CD4-positive, alpha-beta T cell treated with Interleukin-17A for 1 hour (primary cell): ENCODE measurements at places on chromosomes 5 and 9.

GRCh38 chr9:109378316-109378715 is 57.5 kb upstream of the EPB41L4B start:
- no peak for DNase-seq

DNA sequence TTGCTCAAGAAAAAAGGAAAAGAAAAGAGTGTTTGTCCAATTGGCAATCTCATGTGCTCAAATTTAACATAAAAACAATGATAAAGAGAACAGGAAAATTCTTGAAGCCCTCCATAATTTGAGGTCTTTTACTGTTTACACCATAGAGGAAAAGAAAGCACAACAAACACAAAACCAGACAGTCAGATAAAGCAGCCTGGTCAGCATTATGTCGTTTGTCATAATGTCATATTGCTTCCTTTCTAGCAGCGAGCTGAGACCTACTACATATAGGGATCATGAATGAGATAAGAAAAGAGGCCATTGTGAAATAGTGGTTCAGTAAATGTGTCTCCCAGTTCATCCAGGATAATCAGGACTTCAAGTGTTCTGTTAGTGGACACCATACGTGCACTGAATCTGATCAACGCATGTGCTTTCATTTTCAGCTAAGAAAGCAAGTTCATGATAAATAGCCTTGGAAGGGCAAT is 64.7 kb upstream of the SELENOP start:
- DNase-seq = no peak

DNA sequence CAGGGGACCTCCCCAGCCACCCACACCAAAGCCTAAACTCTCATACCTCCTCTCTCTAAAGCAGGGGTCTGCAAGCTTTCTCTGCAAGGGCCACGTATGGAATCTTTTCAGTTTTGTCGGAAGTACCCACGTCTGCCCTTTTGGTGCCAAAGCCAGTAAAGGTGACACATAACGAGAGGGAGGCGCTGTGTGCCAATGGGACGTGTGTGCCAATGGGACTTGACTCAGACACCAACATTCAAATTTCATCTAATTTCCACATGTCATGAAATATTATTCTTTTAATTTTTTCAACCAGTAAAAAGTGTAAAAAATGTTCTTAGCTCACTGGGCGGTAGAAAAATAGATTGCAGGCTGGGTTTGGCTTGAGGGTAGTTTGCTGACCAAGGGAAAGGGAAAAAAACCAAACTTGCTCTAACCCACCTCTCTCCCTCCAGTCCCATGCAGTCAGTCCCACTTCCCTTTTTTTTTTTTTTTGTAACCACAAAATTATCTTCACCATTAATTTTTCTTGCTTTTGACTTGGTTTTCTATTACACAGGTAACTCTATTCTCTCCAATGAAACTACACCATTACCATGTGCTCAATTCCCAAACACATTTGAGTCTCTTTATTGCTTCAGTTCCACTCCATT is 25.5 kb downstream of the OR2V1 start:
- no peak for DNase-seq

GRCh38 chr9:94908583-94909249 is 182.2 kb downstream of the AOPEP start:
- DNase-seq = no peak

GRCh38 chr9:99682378-99682777 is 139.3 kb upstream of the NR4A3 start:
- DNase-seq = no peak

- DNase-seq = no peak
Observed at GRCh38 chr9:133950192-133950591, 41.9 kb downstream of the VAV2 start.

DNA sequence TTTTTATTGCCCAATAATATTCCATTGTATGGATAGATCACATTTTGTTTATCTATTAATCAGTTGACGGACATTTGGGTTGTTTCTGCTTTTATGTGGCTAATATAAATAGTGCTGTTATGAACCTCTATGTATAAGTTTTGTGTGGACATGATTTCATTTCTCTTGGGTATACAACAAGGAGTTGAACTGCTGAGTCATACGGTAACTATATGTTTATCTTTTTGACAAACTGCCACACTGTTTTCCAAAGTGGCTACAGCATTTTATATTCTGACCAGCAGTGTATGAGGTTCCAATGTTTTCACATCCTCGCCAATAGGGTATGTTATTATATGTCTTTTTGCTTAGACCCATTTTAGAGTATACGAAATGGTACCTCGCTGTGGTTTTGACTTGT is 264.3 kb downstream of the RFX3 start:
- no peak for DNase-seq

GRCh38 chr5:136636001-136636400 is 270.7 kb upstream of the TRPC7 start:
- no peak for DNase-seq

DNA sequence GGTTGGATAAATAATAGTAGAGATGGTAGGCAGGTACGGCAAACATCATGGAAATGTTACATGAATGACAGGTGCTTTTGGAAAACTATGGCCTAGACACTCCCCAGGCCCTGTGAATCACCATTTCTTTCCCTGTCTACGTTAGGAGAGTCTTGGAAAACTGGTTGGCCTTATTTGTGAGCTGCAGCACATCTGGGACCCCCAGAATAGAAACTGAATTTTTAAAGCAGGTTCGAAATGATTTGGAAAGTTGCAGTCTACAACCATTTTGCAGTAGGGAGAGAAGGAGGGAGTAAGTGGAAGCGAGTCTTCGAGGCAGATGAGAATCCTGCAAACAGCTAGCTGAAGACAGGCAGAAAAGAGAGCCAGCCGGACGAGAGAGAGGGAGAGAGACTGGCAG is 13.0 kb downstream of the C1QTNF2 start:
- no peak for DNase-seq

- no peak for DNase-seq
Observed at GRCh38 chr5:7321724-7322123, 74.2 kb upstream of the ADCY2 start.

DNA sequence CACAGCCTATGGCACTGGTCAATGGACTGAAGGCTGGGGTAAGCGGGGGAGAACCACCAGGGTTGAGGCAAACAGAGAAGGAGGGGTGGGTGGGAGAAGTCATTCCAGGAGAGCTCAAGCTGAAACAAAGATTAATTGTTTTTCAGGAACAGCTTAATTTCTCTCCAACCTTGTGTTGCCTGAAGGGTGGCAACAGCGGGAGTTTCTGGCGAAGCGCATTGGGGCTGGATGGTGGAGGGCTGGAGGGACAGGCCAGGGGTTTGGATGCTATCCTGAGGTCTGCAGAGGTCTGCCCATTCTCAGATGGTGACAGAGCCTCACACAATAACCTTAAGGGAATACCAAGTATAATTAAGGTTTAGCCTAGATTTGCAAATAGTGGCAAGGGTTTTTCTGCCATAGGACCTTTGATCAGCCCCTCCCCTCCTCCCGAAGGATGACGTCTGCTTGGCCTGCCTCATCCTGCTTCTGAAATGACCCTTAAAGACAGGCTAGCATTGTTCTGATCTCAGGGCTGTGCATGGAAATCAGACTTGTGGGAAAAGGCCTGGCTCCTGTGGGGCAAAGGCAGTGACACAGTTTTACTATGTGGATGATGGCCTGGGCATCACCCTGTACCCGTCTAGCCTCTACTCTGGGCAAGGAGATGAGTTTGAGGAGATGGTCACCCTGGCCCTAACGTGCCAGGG is 32.7 kb downstream of the PSD2 start:
- DNase-seq = no peak

GRCh38 chr9:136326761-136327303 is 507 bp upstream of the GPSM1 start:
- DNase-seq = no peak

DNA sequence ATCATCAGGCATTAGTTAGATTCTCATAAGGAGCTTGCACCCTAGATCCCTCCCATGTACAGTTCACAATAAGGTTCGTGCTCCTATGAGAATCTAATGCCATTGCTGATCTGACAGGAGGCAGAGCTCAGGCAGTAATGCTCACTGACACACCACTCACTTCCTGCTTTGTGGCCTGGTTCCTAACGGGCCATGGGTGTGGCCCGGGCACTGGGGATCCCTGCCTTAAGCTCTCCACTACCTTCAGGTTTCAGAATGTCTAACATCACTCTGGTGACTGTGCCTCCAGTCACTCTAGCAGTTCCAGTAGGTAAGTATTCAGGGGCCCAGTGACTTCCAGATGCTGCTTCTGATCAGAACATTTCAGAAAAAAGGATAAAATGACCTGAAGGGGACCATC is 152.4 kb downstream of the LRRC70 start:
- no peak for DNase-seq

DNA sequence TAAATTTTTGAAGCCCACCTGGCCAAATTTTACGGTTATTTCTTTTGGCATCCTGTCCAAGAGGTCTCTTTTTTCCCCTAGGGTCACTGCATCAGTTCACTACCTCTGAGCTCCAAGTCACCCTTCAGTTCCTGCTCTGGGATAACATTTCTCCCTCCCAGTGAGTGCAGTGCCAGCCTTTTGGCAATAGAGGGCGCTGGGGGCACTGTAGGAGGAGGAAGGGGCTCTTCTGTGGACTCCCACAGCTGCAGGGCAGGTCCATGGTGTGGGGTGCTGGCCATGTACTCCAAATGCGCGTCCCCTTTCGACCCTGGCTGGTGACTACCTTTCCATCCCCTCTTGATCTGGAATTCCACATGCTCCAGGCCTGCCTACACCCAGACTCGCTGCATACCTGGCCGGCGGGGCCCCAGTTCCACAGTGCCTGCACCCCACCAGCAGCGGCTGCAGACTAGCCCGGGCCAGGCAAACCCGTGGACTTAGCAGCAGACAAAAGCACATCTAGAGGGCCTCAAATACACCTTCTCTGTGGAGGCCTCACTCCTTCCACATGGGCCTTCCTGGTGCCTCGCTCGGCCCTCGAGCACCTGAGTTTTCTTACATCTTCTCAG is 20.3 kb upstream of the NINJ1 start:
- peak; percentile 46 for DNase-seq

- DNase-seq = no peak
Observed at GRCh38 chr9:125370786-125371185, 109.2 kb downstream of the GAPVD1 start.

GRCh38 chr5:90084342-90084741 is 325.2 kb downstream of the CETN3 start:
- no peak for DNase-seq

DNA sequence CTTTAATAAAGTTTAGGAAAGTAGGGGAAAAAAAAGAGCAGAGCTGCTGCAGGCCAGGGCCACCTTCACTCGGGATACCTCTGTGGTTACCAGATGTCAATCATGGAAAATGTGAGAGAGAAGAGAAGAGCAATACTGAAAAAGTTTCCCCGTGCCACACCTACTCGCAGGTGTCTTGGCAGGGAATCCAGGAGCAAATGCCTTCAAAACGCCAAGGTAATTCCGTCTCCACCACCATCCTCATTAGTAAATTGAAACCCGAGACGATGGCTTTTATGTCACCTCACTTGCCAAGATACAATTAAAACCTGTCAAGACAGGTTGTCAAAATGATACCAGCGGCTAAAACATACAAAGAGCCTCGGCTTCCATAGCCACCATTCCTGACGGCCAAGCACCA is 49.7 kb downstream of the FAM81B start:
- DNase-seq = no peak

DNA sequence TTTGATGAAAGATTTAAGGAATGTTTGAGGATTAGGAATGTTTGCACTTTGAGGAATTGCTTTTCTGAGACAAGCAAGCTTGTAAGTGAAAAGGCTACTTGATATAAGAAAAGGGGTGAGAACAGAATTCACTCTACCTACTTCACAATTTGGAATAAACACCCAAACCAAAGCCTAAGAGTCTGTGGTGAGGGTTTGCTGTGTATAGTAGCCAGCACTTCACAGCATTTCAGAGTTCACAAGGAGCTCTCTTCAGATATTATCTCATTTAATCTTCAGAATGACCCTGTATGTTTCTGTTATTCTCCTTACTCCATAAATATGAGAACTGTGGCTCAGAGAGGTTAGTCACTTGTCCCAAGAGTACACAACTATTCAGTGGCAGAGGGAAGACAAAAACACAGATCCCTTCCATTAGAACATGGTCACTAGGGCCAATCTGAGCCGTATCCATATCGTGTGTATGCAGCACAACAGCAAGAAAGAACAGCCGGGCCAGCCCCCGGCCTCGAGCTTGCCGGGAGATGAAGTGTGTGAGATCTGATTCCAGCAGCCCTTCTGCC is 92.4 kb downstream of the FRMD3 start:
- no peak for DNase-seq

DNA sequence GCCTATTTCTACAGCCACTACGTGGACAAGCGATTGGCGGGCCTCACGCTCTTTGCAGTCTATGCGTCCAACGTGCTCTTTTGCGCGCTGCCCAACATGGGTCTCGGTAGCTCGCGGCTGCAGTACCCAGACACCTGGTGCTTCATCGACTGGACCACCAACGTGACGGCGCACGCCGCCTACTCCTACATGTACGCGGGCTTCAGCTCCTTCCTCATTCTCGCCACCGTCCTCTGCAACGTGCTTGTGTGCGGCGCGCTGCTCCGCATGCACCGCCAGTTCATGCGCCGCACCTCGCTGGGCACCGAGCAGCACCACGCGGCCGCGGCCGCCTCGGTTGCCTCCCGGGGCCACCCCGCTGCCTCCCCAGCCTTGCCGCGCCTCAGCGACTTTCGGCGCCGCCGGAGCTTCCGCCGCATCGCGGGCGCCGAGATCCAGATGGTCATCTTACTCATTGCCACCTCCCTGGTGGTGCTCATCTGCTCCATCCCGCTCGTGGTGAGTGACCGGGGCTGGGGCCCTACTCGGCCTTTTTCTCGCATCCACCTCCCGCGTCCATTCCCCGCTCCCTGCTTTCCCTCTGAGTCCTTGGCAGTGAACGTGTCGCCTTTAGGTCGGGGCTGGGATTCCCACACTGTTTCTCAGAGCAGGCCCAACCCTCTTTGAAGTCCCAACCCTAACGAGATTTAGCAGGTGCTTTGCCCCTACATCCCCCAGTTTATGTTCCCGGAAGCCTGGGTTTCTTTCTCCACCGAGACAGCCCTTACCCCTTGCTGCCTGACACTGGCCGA is 1.8 kb downstream of the PTGER4 start:
- peak; percentile 46 for DNase-seq

GRCh38 chr9:107735821-107736220 is 246.3 kb upstream of the KLF4 start:
- DNase-seq = no peak

GRCh38 chr5:91313757-91314673 is 69.1 kb downstream of the ARRDC3 start:
- peak; percentile 86 for DNase-seq

- DNase-seq = no peak
Observed at GRCh38 chr9:135283671-135284070, 195.9 kb upstream of the PPP1R26 start.

GRCh38 chr5:135913713-135914626 is 18.3 kb upstream of the IL9 start:
- no peak for DNase-seq

GRCh38 chr9:1938135-1938534 is 77.0 kb upstream of the SMARCA2 start:
- DNase-seq = no peak

- no peak for DNase-seq
Observed at GRCh38 chr9:97517331-97518089, 16.0 kb downstream of the TMOD1 start.
